ENCODE measurements at places on chromosomes 4 and X. TPM values are rescaled to one million over a fixed set of nuclear protein-coding genes. Genes with fewer than 3 reads are reported as not detected.

Gene TLR8
- 4.6 TPM for total RNA-seq

DNA sequence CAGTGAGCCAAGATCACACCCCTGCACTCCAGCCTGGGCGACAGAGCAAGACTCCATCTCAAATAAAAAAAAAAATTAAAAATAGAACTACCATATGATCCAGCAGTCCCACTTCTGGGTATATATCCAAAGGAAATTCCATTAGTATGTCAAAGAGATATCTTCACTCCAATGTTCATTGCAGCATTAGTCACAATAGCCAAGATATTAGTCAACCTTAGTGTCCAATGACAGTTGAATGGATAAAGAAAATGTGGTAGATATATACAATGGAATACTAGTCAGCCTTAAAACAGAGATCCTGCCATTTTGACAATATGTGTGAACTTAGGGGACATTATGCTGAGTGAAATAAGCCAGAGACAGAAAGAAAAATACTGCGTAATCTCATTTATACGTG, 49.4 kb downstream of the C4orf46 start:
- H3K27ac ChIP-seq = no peak overlapping the region
- H3K4me1 ChIP-seq = no peaks in the 10 kb centered on the region
- no peak overlapping the region for H3K4me3 ChIP-seq

DNA sequence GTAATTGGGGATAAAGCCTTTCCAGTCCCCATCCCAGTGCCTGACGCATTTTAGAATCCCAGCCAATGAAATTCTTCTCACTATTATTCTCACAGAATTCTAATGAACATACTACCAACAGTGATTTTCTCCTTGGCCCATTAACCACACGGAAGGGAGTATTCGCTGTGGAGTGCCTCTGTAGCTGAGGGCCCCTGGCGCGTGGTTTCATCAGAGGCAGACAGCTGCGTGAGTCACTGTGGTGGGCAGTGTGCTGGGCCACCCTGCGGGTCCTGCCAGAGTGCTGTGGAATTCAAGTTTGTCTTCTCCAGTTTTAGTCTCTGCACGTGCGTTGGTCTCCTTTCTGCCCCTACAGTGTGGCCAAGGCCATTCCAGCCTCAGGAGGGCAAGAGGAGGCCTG, 335.4 kb upstream of the FAT1 start:
- H3K27me3 ChIP-seq = no peaks in the 10 kb centered on the region
- no peak for DNase-seq
- no peak overlapping the region for H3K27ac ChIP-seq
- no peaks in the 10 kb centered on the region for H3K4me1 ChIP-seq
- no peaks in the 10 kb centered on the region for H3K36me3 ChIP-seq
- no peak overlapping the region for H3K4me3 ChIP-seq

DNA sequence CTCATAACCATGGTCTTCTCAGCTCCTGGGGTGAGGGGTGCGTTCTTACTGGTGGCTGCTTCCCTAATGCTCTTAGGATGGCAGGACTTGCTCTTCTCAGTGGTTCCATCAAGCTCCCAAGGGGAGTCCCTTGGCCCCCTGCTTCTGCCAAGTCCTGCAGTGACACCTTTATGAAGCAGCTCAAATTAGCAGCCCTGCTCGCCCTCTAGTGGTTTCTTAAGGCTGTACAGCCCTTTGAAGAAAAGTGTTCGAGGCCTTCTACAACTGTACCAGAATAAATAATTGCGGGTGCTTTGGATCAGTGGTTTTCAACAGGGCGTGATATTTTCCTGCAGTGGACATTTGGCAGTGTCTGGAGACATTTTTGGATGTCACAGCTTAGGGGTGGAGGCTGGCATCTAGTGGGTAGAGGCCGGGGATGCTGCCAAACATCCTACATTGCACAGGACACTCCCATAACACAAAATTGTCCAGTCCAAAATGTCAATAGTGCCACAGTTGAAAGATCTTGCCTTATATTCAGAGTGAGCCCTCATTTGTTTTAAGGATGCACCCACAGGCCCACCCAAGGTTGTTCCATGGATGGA, 204.7 kb upstream of the S100G start:
- H3K4me1 ChIP-seq = no peaks in the 10 kb centered on the region
- H3K4me3 ChIP-seq = no peak overlapping the region
- DNase-seq = no peak
- no peak overlapping the region for H3K27ac ChIP-seq
- H3K27me3 ChIP-seq = no peaks in the 10 kb centered on the region
